ENCODE measurements at places on chromosomes 1 and 21.

- no peak for DNase-seq
These were observed 738.4 kb downstream of the USP25 start for GRCh38 chr21:16468184-16468583.

DNA sequence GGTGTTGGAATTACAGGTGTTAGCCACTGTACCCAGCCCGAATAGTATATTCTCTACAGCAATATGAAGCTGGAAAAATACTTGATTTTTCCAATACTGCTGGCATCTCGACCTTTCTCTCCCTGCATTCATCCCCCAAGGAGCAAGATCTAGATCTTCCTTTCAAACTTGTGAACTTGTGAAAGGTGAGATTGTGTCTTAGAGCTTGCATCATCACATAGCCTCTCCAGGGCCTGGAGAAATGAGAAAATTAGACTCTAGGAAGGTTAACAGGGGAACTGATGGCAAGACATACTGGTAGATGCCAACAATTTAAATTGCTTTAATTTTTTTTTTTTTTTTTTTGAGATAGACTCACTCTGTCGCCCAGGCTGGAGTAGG is 2.1 kb downstream of the PRUNE1 start:
- no peak for DNase-seq

DNA sequence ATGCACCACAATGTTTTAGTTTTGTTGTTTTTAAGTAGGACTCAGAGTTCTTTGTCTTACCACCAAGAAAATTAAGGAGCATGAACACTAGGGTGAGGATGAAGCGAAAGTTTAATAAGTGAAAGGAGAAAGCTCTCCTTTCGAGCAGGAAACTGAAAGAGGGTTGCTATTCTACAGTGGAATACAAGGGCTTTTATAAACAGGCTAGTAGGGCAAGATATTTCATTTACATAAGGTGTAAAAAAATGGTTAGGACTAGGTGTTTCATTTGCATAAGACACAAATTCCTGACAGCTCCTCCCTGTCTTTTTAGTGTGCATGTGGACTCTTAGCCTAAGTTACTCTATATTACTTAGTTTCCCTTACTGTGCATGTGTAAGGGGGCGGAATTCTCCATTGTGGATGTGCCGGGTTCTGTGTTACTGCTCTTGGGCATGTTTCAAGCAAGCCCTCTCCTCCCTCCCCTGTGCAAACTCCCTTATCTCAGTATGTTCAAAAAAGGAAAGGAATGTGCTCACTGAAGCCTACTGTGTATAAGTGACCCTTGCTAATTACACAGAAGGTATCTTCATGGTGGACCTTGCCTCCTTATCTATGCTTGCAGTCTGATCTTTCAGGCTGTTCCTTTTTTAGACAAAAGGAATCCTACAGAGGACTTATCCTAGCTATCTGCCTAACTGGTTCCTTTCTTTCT is 7.3 kb downstream of the TSHB start:
- DNase-seq: no peak

DNA sequence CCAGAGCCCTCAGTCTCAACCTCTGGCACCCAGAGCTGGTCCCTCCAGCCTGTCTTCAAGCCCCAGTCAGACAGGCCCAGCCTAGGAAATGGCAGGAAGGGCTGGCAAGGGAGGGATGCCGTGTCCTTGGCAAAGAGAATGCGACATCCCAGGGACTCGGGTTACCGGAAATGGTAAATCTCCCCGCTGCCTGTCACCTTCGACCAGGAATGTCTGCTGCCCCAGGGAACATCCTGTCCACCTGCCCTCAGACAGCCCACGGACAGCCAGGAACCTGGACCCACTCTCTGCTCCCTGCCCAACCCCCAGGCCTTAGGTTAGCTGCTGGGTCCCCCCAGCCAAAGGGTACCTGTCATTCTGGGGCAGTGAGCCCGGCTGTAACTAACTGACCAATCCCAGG is 23.9 kb downstream of the HSPG2 start:
- no peak for DNase-seq

DNA sequence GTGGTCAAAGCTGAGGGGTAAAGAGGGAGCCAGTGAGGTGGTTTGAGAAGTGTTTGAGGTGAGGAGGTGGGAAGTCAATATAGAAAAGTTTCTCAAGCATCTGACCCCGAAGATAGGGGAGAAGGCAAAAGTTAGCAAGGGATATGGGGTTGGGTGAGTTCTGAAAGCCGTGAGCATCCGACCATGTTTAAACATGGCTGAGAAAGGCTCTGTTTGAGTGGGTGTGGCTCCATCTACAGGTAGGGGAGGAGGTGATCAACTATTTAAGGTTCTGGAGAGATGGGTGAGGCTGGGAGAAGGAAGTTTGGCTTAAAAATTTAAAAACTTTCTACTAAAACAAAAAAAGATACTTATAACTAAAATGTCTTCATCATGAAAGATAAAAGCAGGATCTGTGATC is 273.8 kb downstream of the KCNJ6 start:
- no peak for DNase-seq

DNA sequence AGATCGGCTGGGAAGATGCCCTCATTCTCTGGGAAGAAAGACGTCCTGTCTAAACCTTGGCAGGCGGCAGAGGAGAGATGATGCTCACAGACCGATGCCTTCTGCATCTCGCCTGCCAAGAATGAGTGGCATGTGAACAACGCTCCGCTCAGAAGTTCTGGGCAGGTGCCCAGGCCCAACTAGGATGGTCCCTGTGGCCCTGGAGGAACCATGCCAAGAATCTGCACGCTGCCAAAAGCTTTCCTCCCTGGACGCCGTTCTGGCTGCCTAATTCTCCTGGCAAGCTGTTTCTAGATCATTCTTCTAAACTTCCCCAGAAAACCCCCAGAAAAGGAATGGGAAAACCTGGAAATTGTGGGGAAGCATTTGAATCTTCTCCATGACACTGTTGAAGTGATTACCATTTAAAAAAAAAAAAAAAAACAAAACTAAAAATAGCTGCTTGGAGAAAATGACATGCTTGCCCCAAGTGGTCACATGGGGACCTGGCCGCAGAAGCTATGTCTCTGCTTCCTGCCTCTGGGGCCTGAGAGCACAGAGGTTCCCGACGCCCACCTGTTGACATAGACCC is 440.9 kb downstream of the PRDM2 start:
- no peak for DNase-seq

DNA sequence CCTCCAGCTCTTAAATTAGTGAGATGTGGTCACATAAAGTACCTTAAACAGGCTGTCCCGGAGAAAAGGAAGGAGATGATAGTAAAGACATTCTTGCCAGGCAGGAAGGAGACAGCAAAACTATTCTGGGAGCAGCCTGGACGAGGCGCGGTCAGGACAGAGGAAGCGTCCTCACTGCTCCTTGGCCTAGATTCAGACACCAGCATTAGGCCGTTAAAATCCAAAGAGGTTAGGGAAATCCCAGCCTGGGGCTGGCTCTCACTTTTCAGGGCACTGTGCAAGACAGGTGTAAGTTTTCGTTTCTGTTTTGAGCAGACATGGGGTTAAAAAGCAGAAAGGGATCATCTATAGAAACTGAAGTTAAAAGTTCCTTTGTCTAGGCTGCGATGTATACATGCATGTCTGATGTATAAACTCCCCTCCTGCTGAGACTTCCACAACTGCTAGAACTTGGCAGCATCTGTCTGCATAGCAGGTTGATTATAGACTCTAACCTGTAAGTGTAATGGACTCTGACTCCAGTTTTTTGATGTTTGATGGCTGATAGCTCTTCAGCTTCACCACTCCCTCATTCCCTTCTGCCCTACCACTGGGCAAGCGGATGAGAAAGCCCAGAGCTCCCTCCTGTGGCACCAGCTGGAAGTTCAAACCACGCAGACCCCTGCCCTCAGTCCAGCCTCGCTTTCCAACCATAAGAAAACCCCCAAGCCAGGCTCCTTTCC is 21.5 kb downstream of the STPG1 start:
- DNase-seq: peak; percentile 51

DNA sequence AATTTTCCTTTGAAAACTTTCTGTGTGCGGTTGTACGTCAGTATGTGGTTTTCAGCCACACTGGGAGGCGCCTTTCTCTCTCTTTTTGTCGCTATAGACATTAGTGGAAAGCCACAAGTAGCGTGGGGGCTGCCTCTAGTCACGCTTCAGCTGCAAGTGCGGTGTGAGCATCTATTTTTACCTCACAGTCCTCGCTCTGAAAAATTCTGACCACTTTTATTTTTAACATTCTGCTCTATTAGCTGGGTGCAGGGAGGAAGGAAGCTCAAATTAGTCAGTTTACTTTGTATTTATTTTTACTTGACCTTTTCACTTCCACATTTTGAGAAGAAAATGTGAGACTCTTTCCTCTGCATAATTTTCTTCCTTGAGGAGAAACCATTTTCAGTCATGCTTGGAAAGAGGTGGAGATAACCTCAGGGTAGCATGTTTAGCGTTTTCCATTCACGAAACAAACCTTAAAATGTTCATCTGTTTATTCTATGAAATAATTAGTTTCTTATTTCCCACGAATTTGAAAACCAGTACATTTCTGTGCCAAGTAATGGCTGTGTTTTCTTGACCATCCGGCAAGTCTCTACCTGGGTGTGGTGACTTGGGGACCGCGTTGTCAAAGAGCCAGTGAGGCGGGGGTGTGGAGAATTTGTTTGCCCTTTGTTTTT is 35.6 kb downstream of the ADARB1 start:
- DNase-seq: no peak

GRCh38 chr21:37257967-37258877 is 8.9 kb downstream of the VPS26C start:
- peak; percentile 64 for DNase-seq

GRCh38 chr1:168121401-168122011 is 15.2 kb downstream of the GPR161 start:
- DNase-seq: no peak
